ENCODE measurements at places on chromosomes 7 and 10. TPM values are rescaled to one million over a fixed set of nuclear protein-coding genes. Genes with fewer than 3 reads are reported as not detected.

DNA sequence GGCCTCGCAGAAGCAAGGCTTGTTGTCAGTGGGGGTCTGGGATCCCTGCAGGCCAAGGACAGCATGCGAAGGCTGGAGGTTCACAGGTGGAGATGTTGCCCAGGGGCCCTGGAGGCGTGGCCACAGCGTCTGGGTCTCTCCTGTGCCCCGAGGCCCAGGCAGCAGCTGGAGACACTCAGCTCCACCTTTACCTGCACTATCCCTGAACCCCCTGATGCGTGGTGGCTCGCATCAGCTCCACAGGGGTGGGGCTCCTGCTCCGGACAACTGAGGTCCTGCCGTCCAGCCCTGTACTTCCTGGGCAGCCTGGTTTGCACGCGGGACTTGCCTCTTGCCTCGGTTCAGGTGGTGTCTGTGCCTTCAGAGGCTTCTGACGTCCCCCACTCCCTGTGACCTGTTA is 54.6 kb upstream of the ZNF32 start:
- no peak overlapping the region for H3K27ac ChIP-seq
- no peaks in the 10 kb centered on the region for H3K36me3 ChIP-seq
- no peaks in the 10 kb centered on the region for H3K4me1 ChIP-seq
- DNase-seq = no peak
- H3K4me3 ChIP-seq = no peak overlapping the region
- no peaks in the 10 kb centered on the region for H3K27me3 ChIP-seq

GRCh38 chr7:30656006-30656957 is 26.0 kb downstream of the CRHR2 start:
- H3K36me3 ChIP-seq = no peaks in the 10 kb centered on the region
- no peaks in the 10 kb centered on the region for H3K27me3 ChIP-seq
- peak overlapping the region; percentile 38 for H3K27ac ChIP-seq
- no peaks in the 10 kb centered on the region for H3K4me1 ChIP-seq
- H3K4me3 ChIP-seq = no peak overlapping the region

- no peaks in the 10 kb centered on the region for H3K4me1 ChIP-seq
- no peaks in the 10 kb centered on the region for H3K36me3 ChIP-seq
- H3K27ac ChIP-seq = no peak overlapping the region
- DNase-seq = no peak
- H3K4me3 ChIP-seq = no peak overlapping the region
These were observed 86.8 kb downstream of the ANKRD7 start for GRCh38 chr7:118311121-118311836.

The ABLIM1 gene
- total RNA-seq = 64.9 TPM

- H3K4me1 ChIP-seq = no peaks in the 10 kb centered on the region
- no peak overlapping the region for H3K27ac ChIP-seq
- H3K36me3 ChIP-seq = no peaks in the 10 kb centered on the region
- H3K27me3 ChIP-seq = no peaks in the 10 kb centered on the region
- H3K4me3 ChIP-seq = no peak overlapping the region
- no peak for DNase-seq
These were observed 325.1 kb upstream of the PLXDC2 start for GRCh38 chr10:19491166-19491565.

Data from endodermal cell (in vitro differentiated cells).